Cortex of kidney (tissue), 1 donor: ENCODE measurements at places on chromosomes 12 and 14.

DNA sequence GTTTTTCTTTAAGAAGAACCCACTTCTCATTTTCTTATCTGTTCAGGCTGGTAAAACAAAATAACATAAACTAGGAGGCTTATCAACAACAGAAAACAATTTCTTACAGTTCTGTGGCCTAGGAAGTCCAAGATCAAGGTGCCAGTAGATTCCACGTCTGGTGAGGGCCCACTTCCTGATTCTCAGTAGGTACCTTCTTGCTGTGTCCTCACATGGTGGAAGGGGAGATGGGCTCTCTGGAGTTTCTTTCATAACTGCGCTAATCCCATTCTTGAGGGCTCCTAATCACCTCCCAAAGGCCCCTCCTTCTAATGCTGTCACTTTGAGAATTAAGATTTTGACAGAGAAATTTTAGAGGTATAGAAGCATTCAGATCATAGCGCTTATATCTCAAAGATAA is 33.4 kb downstream of the TXNRD1 start:
- no peak for DNase-seq

DNA sequence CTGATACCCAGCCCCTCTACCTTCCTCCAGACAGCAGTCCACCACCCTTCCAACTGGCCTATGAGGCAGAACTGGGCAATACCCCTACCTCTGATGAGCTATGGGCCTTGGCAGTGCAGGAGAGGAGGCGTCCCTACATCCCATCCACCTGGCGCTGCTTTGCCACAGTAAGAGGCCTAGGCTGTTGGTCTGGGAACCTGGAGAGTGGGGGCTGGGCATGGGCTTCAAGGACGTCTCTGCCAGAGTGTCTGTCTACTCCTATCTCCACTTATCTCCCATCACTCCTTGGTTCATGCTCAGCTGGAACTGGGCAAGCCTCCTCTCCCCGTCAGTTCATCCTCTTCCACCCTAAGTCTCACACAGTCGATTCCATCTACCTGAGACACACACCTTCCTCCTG is 6.5 kb downstream of the AMHR2 start:
- DNase-seq, result no peak

DNA sequence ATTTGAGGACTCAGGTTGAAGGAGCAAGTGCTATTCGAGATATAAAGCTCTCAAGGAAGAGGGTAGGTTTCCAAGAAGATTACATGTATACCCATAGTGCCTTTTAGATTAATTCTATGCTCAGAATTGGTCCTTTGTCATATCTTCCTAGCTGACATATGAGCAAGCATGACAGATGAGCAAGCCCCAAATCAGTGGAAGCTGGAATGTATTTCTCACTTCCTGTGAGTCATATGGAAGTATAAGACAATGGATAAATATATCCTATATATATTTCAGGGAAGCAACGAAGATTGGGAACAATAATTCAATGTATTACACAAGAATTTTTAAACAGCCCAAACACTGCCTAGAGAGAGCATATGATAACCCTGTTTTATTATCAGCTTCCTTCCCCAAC is 674.1 kb upstream of the ATXN7L3B start:
- DNase-seq, result no peak

DNA sequence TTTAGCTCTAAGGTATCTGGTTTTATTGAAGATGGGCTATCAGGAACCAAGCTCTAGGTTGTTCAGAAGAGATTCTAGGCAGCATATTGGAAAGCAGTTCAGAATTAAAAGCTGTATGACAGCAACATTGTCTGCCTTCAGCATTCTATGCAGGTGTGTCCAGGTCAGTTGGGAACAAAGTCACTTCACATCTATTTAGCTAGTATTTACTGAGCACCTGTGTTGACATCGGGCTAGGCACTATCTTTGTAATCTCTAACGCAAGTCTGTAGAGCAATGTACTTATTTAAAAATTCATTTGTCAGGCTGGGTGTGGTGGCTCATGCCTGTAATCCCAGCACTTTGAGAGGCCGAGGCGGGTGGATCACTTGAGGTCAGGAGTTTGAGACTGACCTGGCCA is 6.8 kb upstream of the EID3 start:
- no peak for DNase-seq

- DNase-seq, result no peak
Measured at GRCh38 chr14:78595797-78596196, 425.6 kb downstream of the NRXN3 start.

GRCh38 chr14:90495357-90496276 is 98.8 kb downstream of the CALM1 start:
- DNase-seq, result no peak
